Nephron progenitor cell (in vitro differentiated cells): ENCODE measurements at places on chromosomes 2 and 18.

GRCh38 chr2:68857855-68858456 is 13.2 kb downstream of the BMP10 start:
- no peak for DNase-seq

DNA sequence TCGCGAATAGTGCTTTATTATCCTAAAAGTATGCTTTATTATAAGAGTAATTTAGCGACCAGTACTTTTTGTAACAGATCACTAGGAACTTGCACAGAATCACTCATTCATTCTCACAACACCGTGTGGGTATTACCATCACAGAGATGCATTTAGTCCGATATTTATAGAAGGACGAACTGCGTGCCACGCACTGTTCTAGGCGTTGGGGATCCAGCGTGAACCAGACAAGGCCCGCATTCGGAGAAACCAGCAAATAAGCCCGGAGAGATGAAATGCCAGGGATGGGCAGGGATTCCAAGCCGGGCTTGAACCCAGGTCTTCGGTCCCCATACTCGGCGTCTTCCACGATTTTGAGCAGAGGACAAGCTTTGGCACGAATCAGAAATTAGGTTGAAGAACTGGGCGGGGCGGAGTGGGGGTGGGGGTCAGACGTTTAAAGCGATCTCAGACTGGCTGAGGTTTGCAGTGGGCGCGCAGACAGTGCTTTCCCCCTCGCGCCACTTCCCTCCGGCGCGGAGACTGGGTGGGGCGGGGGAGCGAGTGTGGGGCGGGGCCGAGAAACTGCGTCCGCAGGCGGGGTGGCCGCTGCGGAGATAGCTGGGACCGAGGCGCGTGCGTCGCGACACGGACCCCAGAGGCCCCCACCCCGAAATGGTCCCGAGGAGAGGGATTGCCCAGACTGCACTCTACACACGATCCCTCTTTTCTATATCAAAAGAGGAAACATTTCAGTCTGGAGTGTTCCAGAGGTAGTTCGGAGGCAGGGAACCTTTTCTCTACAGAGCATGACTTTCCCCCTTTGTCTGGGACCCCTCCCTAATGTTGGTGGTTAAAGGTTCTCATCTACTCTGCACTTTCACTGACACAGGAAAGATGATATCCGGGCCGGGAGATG is 1.1 kb upstream of the CXCR4 start:
- DNase-seq: peak; percentile 81

DNA sequence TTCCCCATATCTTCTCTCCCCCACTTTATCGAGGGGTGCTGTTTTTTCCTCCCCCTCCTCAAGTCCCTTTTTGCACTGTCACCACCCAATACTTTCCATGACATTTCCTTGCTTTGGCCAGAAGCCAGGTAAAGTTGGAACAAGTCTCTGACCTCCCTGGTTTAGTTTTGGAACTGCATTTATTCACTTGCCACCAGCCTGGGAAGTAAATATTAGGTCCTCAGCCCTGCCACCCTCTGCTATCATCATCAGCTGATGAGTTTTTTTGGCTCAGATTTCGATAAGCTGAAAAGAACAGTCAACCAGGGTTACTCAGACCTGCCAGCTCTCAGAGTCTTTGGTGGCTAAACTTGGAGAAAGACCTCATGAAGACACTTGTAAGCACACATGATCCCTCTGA is 47.0 kb downstream of the DHRS9 start:
- DNase-seq: no peak

- no peak for DNase-seq
Observed at GRCh38 chr2:9311488-9311887, 104.9 kb downstream of the ASAP2 start.

DNA sequence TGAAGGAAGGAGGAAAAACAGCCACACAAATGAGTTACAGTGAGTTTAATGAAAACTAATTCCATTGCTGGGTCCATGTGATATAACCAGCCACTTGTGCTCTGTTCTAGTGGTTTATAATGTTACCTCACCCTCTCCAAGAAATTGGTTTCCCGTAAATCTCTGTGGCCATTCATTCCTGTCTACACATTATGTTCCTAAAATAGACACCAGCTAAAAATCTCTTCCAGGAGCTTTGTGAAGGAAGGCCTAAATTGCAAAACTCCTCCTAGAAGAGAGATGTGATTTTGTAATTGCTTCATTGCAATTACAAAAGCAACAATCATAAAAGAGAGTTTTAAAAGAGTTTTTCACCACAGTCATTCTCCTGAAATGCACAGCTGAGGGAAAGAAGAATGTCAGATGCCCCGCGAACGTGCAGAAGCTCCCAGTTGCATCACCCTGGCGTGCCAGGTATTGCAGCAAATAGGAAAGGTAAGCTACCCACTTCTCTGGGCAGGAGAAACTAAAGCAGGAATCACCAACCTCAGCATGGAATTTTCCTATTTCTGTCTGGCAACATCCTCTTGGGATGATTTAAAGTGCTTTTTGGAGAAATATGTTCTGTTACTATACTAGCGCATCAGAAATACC is 1.7 kb downstream of the SCN1A start:
- no peak for DNase-seq

GRCh38 chr2:10817413-10817812 is 4.8 kb upstream of the PDIA6 start:
- DNase-seq: peak; percentile 57

DNA sequence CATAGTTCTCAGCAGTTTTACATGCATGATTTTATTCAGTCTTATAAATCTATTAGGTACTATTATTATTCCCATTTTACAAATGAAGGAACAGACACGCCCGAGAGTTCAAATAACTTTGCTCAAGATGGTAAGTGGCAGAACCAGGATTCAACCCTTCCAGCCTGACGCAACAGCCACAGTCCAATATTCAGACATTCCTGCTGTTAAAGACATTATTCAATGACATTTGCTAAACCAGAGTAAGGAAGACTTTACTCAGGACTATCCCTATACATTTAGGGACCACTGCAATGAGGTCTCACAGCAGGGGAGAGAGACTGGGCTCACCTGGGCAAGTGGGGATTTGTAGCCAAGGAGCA is 29.4 kb upstream of the IGFBP2 start:
- DNase-seq: no peak

- no peak for DNase-seq
Observed at GRCh38 chr2:62806231-62806630, 100.7 kb downstream of the EHBP1 start.

GRCh38 chr18:37253394-37254235 is 312.0 kb downstream of the CELF4 start:
- DNase-seq: peak; percentile 83
